ENCODE measurements at places on chromosomes 11 and 22. TPM values are rescaled to one million over a fixed set of nuclear protein-coding genes. Genes with fewer than 3 reads are reported as not detected.

The MS4A12 gene
- 0.31 TPM for total RNA-seq

DNA sequence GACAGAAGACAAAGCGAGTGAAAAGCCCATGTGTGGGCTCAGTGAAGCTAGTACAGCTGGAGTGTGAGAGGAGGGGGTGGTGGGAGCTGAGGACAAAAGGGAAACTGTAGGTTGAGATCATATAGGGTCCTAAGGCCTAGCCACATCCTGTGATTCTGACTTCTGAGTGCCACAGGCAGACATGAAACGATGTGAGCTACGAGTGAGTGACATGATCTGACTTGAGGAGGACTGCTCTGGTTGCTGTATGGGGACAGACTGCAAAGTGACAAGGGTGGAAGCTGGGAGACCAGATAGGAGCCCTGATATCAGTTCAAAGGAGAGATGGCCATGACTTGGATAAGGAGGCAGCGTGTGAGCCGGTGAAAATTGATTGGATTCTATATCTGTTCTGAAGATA lies 85.4 kb downstream of the MICAL2 start:
- no peak overlapping the region for H3K4me3 ChIP-seq
- peak overlapping the region; percentile 99 for H3K27ac ChIP-seq
- H3K4me1 ChIP-seq: peaks cover 32% of the 10 kb centered on the region
- DNase-seq: no peak

The GGTLC3 gene
- total RNA-seq: not detected

The B3GAT1 gene
- 1.9 TPM for total RNA-seq

DNA sequence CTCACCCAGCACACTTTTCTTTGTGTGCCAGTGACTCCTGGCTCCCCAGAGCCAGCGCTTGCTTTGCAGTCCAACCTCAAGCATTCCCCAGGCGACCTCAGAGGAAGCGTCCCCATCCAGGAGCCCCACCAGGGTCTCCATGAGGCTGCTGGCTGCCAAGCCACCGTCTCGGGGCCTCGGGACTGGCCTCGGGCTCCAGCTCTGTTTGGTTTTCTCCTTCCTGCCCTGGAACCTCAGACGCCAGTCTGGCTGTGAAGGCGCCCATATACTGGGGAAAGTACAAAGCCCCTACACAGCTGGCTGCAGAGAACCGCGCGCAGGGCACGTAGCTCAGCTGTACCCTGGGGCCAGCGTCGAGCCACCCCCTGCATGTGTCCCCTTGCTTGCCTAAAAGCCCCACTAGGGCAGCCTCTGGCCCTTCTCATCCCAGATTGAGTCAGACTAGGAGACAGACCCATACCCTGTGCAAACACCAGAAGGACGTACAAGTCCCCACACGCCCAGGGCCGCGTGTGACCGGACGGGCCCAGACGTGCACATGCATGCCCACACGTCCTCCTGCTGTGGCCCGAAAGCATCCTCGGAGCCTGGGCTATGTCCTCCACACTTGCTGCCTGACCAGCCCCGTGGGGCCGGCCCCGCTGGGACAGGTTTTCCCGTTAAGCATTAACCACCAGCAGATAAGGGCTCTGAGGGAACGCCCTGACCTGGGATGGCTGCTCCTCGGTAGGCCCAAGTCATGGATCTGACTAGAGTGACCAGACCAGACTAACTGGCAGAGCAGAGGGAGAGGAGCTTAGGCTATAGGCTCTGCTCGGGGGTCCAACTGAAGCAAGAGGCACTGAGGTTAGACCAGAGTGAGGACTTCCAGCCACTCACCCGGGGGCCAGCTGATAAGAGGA lies 4.2 kb upstream of the SYT8 start:
- H3K36me3 ChIP-seq: no peaks in the 10 kb centered on the region
- DNase-seq: peak; percentile 20
- H3K27ac ChIP-seq: no peak overlapping the region
- H3K4me1 ChIP-seq: peaks cover 40% of the 10 kb centered on the region
- H3K27me3 ChIP-seq: no peaks in the 10 kb centered on the region

The DCHS1 gene
- total RNA-seq: 7.7 TPM

GRCh38 chr22:46148336-46148735 lies 2.0 kb upstream of the PPARA start:
- peaks cover 11% of the 10 kb centered on the region for H3K4me1 ChIP-seq
- DNase-seq: no peak
- peaks cover 21% of the 10 kb centered on the region for H3K27me3 ChIP-seq
- no peak overlapping the region for H3K4me3 ChIP-seq
- no peaks in the 10 kb centered on the region for H3K36me3 ChIP-seq
- no peak overlapping the region for H3K27ac ChIP-seq

The NAA40 gene
- total RNA-seq: 21.2 TPM

- no peak for DNase-seq
- H3K27ac ChIP-seq: no peak overlapping the region
- H3K27me3 ChIP-seq: no peaks in the 10 kb centered on the region
Observed at GRCh38 chr11:34049028-34049427, 2.5 kb upstream of the CAPRIN1 start.

The TBX1 gene
- total RNA-seq: 6.8 TPM

The RIC3 gene
- total RNA-seq: 3.0 TPM

DNA sequence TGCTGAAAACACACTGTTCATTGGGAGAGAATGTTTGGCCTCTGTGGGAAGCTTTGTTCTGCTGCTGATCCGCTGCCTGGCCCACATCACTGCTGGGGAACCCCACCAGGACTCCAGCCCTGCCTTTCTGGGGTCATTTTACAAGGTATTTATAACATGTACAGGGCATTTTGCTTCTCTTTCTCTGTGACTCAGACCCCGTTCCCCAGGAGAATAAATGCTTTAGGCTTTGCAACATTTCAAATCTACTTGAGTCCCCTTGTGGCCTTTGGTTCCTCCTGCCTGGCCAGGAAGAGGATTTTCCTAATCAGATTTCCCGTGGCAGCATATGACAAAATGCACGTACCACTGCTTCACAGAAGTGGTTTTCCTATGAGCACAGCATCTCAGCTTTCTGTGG lies 43.0 kb downstream of the BTG4 start:
- no peaks in the 10 kb centered on the region for H3K36me3 ChIP-seq
- H3K4me1 ChIP-seq: no peaks in the 10 kb centered on the region
- no peaks in the 10 kb centered on the region for H3K27me3 ChIP-seq
- no peak overlapping the region for H3K4me3 ChIP-seq
- peak; percentile 2 for DNase-seq

The RBMXL2 gene
- not detected for total RNA-seq

The C11orf21 gene
- not detected for total RNA-seq

The HOATZ gene
- 0.43 TPM for total RNA-seq

DNA sequence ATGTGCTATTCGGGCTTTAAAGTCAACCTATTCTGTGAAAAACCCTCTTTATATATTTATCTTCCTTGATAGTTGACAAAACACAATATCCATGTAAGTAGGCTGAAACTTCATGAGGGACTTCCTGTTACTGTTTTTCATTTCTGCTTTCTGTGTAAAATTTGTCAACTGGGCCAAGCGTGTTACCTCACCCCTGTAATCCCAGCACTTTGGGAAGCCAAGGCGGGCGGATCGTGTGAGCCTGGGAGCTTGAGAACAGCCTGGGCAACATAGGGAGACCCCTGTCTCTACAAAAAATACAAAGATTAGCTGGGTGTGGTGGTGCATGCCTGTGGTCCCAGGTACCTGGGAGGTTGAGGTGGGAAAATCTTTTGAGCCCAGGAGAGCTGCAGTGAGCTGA lies 66.5 kb upstream of the SLC25A18 start:
- no peak for DNase-seq
- H3K4me3 ChIP-seq: no peak overlapping the region
- no peaks in the 10 kb centered on the region for H3K27me3 ChIP-seq
- H3K27ac ChIP-seq: no peak overlapping the region
- H3K36me3 ChIP-seq: no peaks in the 10 kb centered on the region

GRCh38 chr11:92277871-92278270 lies 53.3 kb downstream of the FAT3 start:
- no peak overlapping the region for H3K4me3 ChIP-seq
- H3K4me1 ChIP-seq: peaks cover 13% of the 10 kb centered on the region
- H3K36me3 ChIP-seq: no peaks in the 10 kb centered on the region
- DNase-seq: no peak
- no peak overlapping the region for H3K27ac ChIP-seq

The OR5P2 gene
- total RNA-seq: 1.4 TPM

The SESN3 gene
- total RNA-seq: 85.6 TPM

- peaks cover 4% of the 10 kb centered on the region for H3K36me3 ChIP-seq
- peak overlapping the region; percentile 86 for H3K4me3 ChIP-seq
- H3K4me1 ChIP-seq: peaks cover 6% of the 10 kb centered on the region
- H3K27me3 ChIP-seq: no peaks in the 10 kb centered on the region
- no peak overlapping the region for H3K27ac ChIP-seq
Observed at GRCh38 chr22:30667107-30667493, 575 bp downstream of the DUSP18 start.

The RIN1 gene
- total RNA-seq: 8.5 TPM

- no peak overlapping the region for H3K27ac ChIP-seq
- no peak for DNase-seq
- no peaks in the 10 kb centered on the region for H3K36me3 ChIP-seq
Observed at GRCh38 chr22:33219648-33220384, 161.6 kb upstream of the SYN3 start.

GRCh38 chr11:42043312-42043711 lies 583.9 kb upstream of the LRRC4C start:
- no peak overlapping the region for H3K4me3 ChIP-seq
- peak overlapping the region; percentile 49 for H3K27ac ChIP-seq
- no peaks in the 10 kb centered on the region for H3K36me3 ChIP-seq
- H3K27me3 ChIP-seq: no peaks in the 10 kb centered on the region
- peaks cover 7% of the 10 kb centered on the region for H3K4me1 ChIP-seq
- peak; percentile 67 for DNase-seq

GRCh38 chr11:79013509-79013908 lies 427.3 kb downstream of the TENM4 start:
- DNase-seq: peak; percentile 10
- H3K27ac ChIP-seq: no peak overlapping the region
- no peaks in the 10 kb centered on the region for H3K36me3 ChIP-seq
- H3K27me3 ChIP-seq: no peaks in the 10 kb centered on the region
- no peak overlapping the region for H3K4me3 ChIP-seq
- H3K4me1 ChIP-seq: peaks cover 11% of the 10 kb centered on the region

DNA sequence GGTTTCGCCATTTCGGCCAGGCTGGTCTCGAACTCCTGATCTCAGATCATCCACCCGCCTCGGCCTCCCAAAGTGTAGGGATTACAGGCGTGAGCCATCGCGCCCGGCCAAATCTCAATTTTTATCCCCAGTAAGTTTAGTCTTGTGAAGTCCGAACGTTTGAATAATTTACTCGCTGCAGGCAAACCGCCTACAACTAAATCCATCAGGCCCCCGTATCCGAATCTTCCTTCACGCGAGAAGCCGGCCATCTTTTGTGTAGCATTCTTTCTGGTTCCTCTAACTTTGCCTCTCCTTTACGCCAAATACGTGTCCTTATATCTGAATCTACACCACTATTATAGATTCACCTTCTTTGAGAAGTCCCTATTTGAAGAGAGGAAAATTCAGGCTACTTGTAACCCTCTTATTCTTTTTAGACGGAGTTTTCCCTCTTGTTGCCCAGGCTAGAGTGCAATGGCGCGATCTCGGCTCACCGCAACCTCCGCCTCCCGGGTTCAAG lies 581 bp upstream of the EIF3L start:
- H3K27me3 ChIP-seq: no peaks in the 10 kb centered on the region
- peak overlapping the region; percentile 100 for H3K4me3 ChIP-seq
- peaks cover 14% of the 10 kb centered on the region for H3K4me1 ChIP-seq
- H3K36me3 ChIP-seq: peaks cover 26% of the 10 kb centered on the region
- H3K27ac ChIP-seq: peak overlapping the region; percentile 86

The CHORDC1 gene
- 59.2 TPM for total RNA-seq
